ENCODE measurements at places on chromosomes 3 and 15.

GRCh38 chr3:10980312-10980711, 12.2 kb upstream of the SLC6A1 start:
- no peak for DNase-seq

DNA sequence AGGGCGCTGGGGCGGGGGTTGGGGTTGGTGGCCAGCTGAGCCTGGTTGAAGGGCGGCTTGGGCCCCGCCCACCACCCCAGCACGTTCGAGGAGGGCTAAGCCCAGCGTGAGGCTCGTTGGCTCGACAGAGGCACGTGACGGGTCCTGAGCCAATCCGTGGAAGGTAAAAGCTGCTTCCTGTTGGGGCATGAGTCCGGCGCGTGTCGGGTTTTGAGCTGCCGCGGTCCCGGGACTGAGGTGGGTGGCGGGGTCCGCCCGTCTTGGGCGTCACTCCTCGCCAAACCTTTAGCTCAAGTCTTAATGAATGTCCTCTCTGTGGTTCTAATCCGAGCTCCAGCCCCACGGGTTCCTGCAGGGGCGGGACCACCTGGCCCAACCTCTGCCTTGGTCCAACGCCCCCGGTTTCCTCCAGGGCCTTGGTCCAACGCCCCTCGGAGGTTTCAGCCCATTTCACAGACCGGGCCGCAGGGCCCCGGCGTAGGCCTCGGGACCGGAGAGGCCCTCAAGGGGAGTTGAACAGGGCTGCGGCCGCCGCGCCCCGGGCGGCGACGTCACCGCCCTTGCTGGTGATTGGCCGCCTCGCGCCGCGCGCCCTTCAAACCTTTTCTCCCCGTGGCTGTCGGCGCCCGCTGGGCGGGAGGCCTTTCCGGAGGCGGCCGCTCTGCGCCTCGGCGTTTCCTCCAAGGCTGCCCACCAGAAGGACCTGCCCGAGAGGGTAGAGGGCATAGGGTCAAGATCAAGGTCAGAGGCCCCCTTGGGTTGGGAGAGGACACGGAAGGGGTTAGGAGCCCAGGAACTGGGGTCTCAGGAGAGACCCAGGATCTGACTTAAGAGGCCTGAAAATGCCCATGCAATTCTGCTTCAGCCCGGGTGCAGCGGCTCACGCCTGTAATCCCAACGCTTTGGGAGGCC, at the start of gene RCCD1:
TSS of gene RCCD1 (plus strand) at position 173 of the 912 bp plus-strand sequence. CDS start 1,851 bp downstream, outside the sequence.
- DNase-seq: peak; percentile 88

DNA sequence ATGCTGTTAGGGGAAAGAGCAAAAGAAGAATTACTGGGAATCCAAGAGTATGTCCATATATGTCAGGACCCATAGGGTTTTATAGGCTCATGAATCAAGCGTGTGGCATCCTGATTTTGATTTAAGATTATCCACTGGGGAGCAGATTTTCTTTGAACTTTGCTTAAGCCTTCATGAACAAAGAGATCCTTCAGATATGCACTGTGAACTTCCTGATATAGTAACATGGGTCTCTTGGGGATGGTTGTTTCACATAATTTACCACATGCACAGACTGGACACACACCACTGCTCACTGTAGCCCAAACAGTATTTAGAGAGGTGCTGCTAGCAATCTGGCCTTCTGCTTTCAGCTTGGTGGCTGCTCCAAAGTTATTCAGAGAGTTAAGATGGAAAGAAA, 200.9 kb upstream of the ZPLD1 start:
- no peak for DNase-seq

DNA sequence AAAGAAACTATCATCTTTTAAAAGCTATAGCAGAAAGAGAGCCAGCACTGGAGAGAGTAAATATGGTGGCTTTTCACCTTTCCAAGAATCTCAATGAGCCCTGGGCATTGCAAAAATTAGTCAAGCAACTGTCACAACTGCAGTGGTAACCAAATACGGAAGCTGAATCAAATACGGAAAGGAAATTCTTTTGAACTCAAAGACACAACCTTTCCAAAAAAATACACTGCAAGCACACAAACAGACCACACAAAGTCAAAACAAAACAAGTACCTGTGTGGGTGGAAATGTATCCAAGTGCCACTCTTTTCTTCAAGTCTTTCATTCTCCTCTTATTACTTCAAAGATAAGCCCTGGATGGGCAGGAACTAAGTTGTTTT, 17.6 kb downstream of the VGLL4 start:
- no peak for DNase-seq

DNA sequence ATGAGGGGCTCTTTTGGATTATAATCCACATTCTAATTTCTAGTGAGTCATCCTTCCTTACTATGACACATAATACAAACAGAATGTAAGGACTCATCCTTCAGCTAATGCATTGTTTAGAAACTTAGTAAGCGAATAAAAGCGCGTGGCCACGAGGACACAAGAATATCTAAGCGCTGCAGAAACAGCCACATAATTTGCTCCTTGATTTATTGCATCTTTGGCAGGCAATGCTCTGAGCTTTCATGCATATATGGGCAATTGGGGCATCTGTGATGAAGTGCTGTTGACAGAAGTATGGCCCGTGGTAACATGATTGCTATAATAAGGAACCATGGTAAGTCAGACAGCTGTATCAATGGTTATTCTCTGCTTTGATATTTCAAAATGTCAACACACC, 191.3 kb upstream of the ZNF385D start:
- no peak for DNase-seq

Data from H54 (cell line).